Dermis lymphatic vessel endothelial cell (primary cell): ENCODE measurements at places on chromosomes 2 and 18. TPM values are rescaled to one million over a fixed set of nuclear protein-coding genes. Genes with fewer than 3 reads are reported as not detected.

Gene PLEKHB2
- total RNA-seq = 120 and 134 TPM in 2 replicates

Gene DNAJC5G
- total RNA-seq = 0.60 and 2.4 TPM in 2 replicates

Gene UGT1A6
- total RNA-seq = not detected in 2 replicates

Gene NT5C1B
- total RNA-seq = not detected in 2 replicates

Gene RBM45
- 20.9 and 21.7 TPM in 2 replicates for total RNA-seq

Gene HRH4
- not detected in 2 replicates for total RNA-seq

Gene SMYD1
- not detected in 2 replicates for total RNA-seq

Gene ATG4B
- total RNA-seq = 55.7 and 68.6 TPM in 2 replicates

Gene EML6
- total RNA-seq = 0.76 and 1.2 TPM in 2 replicates

Gene SH2D6
- total RNA-seq = 0.11 TPM in 1 of 2 replicates, not detected in the other

Gene SGPP2
- total RNA-seq = not detected in 2 replicates

Gene SLC4A5
- total RNA-seq = 0.09 and 0.11 TPM in 2 replicates

Gene TPO
- total RNA-seq = not detected in 2 replicates

Gene ANKRD30B
- total RNA-seq = under 0.01 TPM in 1 of 2 replicates, not detected in the other

Gene SNORC
- total RNA-seq = 0.33 and 0.34 TPM in 2 replicates

Gene UGT1A5
- total RNA-seq = not detected in 2 replicates

Gene GALNT3
- 0.11 and 0.17 TPM in 2 replicates for total RNA-seq

Gene MBP
- 5.5 and 6.9 TPM in 2 replicates for total RNA-seq

Gene SOCS6
- total RNA-seq = 26.8 and 42.7 TPM in 2 replicates

Gene PRKAG3
- total RNA-seq = not detected in 2 replicates

Gene GPBAR1
- 0.09 TPM in 1 of 2 replicates, not detected in the other for total RNA-seq

Gene RTKN
- total RNA-seq = 17.7 and 20.2 TPM in 2 replicates

Gene SULT1C2
- total RNA-seq = under 0.01 TPM in 1 of 2 replicates, not detected in the other

Gene SERPINB13
- total RNA-seq = not detected in 2 replicates

Gene NAT8
- total RNA-seq = not detected in 2 replicates

Gene GKN2
- under 0.01 TPM in 1 of 2 replicates, not detected in the other for total RNA-seq

Gene SCYGR2
- not detected in 2 replicates for total RNA-seq

Gene FLACC1
- total RNA-seq = 0.86 and 0.87 TPM in 2 replicates

Gene DARS1
- 40.1 and 66.7 TPM in 2 replicates for total RNA-seq
